Muscle of leg (tissue), 16 donors: ENCODE measurements at places on chromosomes 16 and 17. TPM values are rescaled to one million over a fixed set of nuclear protein-coding genes. Genes with fewer than 3 reads are reported as not detected.

HELZ gene
- 41.5 TPM for total RNA-seq

DNA sequence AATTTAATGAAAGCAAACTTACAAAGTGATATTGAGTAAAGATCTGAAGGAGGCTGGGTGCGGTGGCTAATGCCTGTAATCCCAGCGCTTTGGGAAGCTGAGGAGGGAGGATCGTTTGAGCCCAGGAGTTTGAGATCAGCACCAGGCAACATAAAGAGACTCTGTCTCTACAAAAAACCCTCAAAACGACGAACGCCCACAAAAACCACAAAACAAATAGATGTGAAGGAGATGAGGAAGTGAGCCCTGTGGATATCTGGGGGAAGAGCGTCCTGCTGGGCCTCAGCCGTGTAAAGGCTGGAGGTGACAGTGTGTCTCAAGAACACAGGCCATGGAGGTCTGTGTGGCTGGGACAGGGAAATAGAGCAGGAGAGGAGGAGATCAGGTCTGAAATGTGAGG, 68.8 kb downstream of the ITFG1 start:
- peak; percentile 25 for DNase-seq

DNA sequence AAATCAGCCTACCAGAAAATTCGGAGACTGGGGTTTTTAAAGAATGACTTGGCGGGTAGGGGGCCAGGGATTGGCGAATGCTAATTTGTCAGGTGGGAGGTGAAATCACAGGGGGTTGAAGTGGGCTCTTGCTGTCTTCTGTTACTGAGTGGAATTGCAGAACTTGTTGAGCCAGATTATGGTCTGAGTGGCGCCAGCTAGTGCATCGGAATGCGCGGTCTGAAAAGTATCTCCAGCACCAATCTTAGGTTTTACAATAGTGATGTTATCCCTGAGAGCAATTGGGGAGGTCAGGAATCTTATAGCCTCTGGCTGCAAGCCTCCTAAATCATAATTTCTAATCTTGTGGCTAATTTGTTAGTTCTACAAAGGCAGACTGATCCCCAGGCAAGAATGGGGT, 762 bp upstream of the RBL2 start:
- DNase-seq = no peak

DNA sequence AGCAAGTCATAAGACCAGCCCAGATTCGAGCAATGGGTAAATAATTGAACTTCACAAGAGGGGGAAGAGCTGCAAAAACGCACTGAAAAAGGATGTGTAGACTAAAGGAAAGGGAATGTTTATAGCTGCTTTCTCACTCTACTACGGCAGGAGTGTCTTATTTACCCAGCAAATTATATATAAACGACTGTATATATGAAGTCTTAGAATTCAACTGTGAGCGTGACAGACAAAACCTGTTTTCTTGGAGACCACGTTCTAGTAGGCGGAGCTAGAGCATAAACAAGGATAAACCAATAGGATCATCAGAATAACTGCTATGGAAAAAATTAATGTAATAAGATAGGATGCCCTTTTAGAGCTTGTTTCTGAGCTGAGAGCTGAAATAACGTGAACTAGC, 394.6 kb upstream of the MON1B start:
- no peak for DNase-seq

DNA sequence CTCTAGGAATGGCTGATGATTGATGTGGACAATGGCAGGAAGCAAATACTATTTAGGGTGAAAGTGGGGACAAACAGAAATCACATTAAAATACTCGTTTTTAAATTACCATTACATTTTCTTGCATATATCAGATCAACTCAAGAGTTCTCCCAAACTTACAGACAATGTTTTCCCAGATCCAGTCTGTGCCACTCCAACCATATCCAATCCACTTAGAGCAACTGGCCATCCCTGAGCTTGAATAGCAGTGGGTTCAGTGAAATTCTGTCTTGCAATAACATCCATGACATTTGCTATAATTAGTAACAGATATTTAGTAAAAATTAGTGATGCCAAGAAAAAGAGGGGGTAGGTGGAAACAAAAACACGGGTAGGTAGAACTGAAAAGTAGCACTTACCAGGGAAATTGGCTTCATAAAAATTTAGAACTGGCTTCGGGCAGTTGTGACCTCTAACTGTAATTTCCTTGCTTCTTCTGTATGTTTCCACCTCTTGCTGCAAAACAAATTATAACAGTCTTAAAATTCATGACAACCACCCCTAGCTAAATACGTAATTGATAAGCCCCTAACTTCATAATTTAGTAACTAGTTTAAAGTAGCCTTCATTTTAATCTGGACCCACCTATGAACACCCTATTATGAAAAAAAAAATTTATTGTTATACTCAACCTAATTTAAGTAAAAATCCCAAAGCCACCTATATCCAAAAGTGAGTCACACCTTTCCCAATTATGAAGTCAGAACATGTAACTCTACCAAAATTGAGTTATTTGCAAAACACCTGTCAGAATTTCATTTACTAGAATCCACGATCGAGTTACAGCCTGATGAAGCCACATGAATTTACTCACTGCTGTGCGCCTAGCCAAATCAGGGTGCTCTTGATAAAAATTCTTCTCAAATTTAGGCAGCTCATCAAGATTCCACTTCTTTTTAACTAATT, 2.0 kb downstream of the DDX5 start:
- peak; percentile 35 for DNase-seq

GRCh38 chr17:43529947-43530287, 16.2 kb downstream of the ETV4 start:
- DNase-seq = no peak

ADAP2 gene
- 7.9 TPM for total RNA-seq

MGAT5B gene
- total RNA-seq = 0.40 TPM

GRCh38 chr17:45705123-45706009, 78.8 kb upstream of the CRHR1 start:
- DNase-seq = no peak
